ENCODE measurements at places on chromosomes 4 and X. TPM values are rescaled to one million over a fixed set of nuclear protein-coding genes. Genes with fewer than 3 reads are reported as not detected.

The SUPT20HL1 gene
- not detected for total RNA-seq

The KIF4A gene
- 28.9 TPM for total RNA-seq

The AFP gene
- total RNA-seq: 1.7 TPM

The SYNPO2 gene
- 1.3 TPM for total RNA-seq

The NXF3 gene
- not detected for total RNA-seq

The COL4A6 gene
- total RNA-seq: 17.2 TPM

The CCKAR gene
- not detected for total RNA-seq

The SPANXC gene
- total RNA-seq: 0.78 TPM

The RHOXF1 gene
- total RNA-seq: not detected

The NXF2B gene
- not detected for total RNA-seq

The NMU gene
- 0.97 TPM for total RNA-seq

The TEX13D gene
- total RNA-seq: not detected

The BEX1 gene
- total RNA-seq: not detected

The DRD5 gene
- total RNA-seq: not detected

The CPZ gene
- 0.44 TPM for total RNA-seq

The RASL11B gene
- not detected for total RNA-seq

The PF4V1 gene
- total RNA-seq: not detected

The ALB gene
- not detected for total RNA-seq

The USP51 gene
- 0.65 TPM for total RNA-seq

The SSX3 gene
- total RNA-seq: not detected

The GABRG1 gene
- not detected for total RNA-seq
